Stimulated activated CD8-positive, alpha-beta memory T cell treated with anti-CD3 and anti-CD28 coated beads, Interleukin-12 subunit alpha, Interleukin-12 subunit beta, amount 100 ng/mL, for 4 hours (primary cell): ENCODE measurements at places on chromosomes 5 and 9.

DNA sequence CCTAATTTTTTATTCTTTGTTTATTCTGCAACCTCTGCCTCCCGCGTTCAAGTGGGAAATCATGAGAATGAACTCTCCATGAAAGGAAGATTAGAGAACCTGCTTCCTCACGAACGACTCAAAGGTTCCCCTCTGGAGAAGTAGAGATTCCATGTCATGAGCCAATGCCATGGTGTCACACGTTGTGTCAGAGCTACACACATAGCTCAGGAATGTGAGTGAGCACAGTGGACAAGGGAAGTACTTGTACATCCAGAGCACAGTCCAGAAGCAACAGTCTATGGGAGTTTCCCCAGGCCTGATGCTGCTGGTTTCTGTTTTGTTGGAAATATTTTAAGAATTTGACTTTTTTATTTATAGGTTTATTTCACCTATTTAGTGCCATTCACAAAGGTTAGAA, 26.8 kb upstream of the PPP2CA start:
- DNase-seq, result no peak

- no peak for DNase-seq
These were observed 78.3 kb downstream of the PARP8 start for GRCh38 chr5:50744776-50745175.

GRCh38 chr5:178213003-178213461, 8.7 kb downstream of the HNRNPAB start:
- DNase-seq, result no peak

GRCh38 chr5:37786416-37786815, 53.4 kb downstream of the GDNF start:
- DNase-seq, result no peak

- no peak for DNase-seq
These were observed 148.9 kb downstream of the ARHGAP26 start for GRCh38 chr5:142918959-142919635.

DNA sequence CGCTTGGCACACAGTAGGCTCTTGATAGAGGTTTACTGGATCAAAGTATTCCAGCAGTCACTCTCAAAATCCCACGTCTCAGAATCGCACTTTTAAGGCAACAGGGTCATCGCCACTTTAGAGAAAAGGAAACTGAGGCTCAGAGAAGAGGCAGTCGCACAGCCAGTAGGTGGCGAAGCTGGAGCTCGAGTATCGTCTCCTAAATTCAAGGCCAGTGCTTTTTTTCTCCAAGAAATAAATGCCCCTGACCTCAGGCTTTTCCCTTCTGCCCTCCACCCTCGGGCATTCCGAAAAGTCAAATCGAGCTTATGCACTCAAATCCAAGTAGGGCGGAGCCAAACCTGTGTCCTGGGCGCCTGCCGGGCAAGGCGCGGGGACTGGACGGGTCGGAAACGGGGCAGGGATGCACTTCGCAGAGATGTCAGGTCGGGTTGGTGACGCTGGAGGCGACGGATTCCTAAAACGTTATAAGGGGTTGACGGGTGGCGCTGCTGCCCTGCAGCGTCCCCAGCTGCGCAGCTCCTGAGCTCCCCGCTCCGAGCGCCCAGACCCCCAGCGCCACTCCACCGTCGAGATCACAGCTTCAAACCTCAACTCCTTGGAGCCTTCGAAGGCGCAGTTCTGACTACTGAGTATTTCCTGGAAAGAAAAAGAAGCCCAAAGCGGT, 4.7 kb upstream of the FOXB2 start:
- DNase-seq, result no peak

- DNase-seq, result no peak
These were observed 115.1 kb upstream of the CCDC152 start for GRCh38 chr5:42641336-42642005.

GRCh38 chr5:55903121-55903701, 52.1 kb downstream of the IL31RA start:
- DNase-seq, result peak; percentile 41
